Neural progenitor cell (in vitro differentiated cells): ENCODE measurements at places on chromosomes 11 and 22. TPM values are rescaled to one million over a fixed set of nuclear protein-coding genes. Genes with fewer than 3 reads are reported as not detected.

MS4A7 gene
- total RNA-seq, result not detected in 2 replicates

ROBO4 gene
- not detected in 2 replicates for total RNA-seq

KCNE3 gene
- total RNA-seq, result 1.2 and 1.3 TPM in 2 replicates

SLC35F2 gene
- total RNA-seq, result 9.8 and 10.3 TPM in 2 replicates

RAB36 gene
- total RNA-seq, result 2.1 and 2.9 TPM in 2 replicates

OR8B12 gene
- total RNA-seq, result not detected in 2 replicates

GRCh38 chr11:43825217-43825816 lies 55.3 kb upstream of the ALKBH3 start:
- no peaks in the 10 kb centered on the region for H3K36me3 ChIP-seq
- H3K27ac ChIP-seq, result no peak overlapping the region
- DNase-seq, result peak; percentile 55
- no peaks in the 10 kb centered on the region for H3K27me3 ChIP-seq
- H3K4me1 ChIP-seq, result no peaks in the 10 kb centered on the region

GRCh38 chr22:46009730-46010129 lies 32.8 kb upstream of the WNT7B start:
- H3K36me3 ChIP-seq, result no peaks in the 10 kb centered on the region
- H3K27me3 ChIP-seq, result no peaks in the 10 kb centered on the region
- no peak overlapping the region for H3K4me3 ChIP-seq
- DNase-seq, result no peak

DNA sequence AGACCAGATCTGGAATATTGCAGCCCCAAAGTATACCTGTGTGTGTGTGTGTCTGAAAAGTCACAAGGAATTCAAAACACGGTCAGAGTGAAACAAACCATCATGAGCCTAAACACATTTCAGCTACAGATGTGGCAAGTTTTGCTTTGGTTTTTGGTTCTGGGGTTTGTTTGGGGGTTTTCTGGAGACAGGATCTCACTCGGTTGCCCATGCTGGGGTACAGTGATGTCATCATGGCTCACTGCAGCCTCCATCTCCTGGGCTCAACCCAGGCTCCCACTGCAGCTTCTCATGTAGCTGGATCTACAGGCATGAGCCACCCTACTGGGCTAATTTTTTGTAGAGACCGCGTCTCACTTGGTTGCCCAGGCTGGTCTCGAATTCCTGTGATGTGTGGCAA lies 41.4 kb upstream of the PHF21A start:
- no peak overlapping the region for H3K4me3 ChIP-seq
- H3K4me1 ChIP-seq, result no peaks in the 10 kb centered on the region
- H3K36me3 ChIP-seq, result no peaks in the 10 kb centered on the region
- DNase-seq, result no peak

GRCh38 chr11:111833524-111833923 lies 37.9 kb downstream of the ALG9 start:
- peaks cover 4% of the 10 kb centered on the region for H3K36me3 ChIP-seq
- H3K27me3 ChIP-seq, result no peaks in the 10 kb centered on the region
- H3K27ac ChIP-seq, result no peak overlapping the region
- no peak for DNase-seq

DNA sequence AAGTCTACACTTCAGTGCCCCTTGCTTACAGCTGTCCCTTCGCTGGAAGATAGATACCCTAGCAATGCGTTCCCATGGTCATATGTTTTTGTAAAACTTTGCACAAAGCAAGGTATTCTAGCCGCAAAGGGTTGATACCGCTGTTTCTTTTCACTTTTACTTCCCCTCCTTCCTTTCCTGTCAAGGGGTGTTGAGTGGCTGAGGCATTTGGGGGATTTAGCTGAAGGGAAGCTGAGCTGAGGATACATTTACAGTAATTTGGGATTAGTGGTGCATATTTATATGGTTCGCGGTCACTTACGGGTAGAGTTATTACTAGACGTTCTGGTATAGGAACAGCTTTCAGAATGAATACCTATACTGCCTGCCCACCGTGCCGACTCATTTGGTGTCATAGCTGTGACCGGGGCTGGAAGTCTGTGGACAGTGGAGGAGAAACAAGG lies 86.9 kb upstream of the WNT11 start:
- DNase-seq, result no peak
- no peak overlapping the region for H3K27ac ChIP-seq
- H3K4me3 ChIP-seq, result no peak overlapping the region
- no peaks in the 10 kb centered on the region for H3K27me3 ChIP-seq
- H3K36me3 ChIP-seq, result no peaks in the 10 kb centered on the region
- no peaks in the 10 kb centered on the region for H3K4me1 ChIP-seq

- H3K4me3 ChIP-seq, result no peak overlapping the region
- H3K36me3 ChIP-seq, result no peaks in the 10 kb centered on the region
- H3K4me1 ChIP-seq, result peaks cover 8% of the 10 kb centered on the region
- no peak overlapping the region for H3K27ac ChIP-seq
These were observed 20.8 kb upstream of the TXNRD2 start for GRCh38 chr22:19962246-19962908.

- no peak overlapping the region for H3K4me3 ChIP-seq
- H3K27me3 ChIP-seq, result peaks cover 100% of the 10 kb centered on the region
- H3K27ac ChIP-seq, result no peak overlapping the region
- H3K36me3 ChIP-seq, result no peaks in the 10 kb centered on the region
- no peak for DNase-seq
These were observed 4.0 kb upstream of the ALX4 start for GRCh38 chr11:44313761-44314489.

- no peaks in the 10 kb centered on the region for H3K27me3 ChIP-seq
- H3K27ac ChIP-seq, result no peak overlapping the region
- H3K36me3 ChIP-seq, result peaks cover 2% of the 10 kb centered on the region
These were observed 99.2 kb upstream of the DBX1 start for GRCh38 chr11:20259506-20259905.

- peaks cover 64% of the 10 kb centered on the region for H3K4me1 ChIP-seq
- H3K27ac ChIP-seq, result peak overlapping the region; percentile 94
- peak overlapping the region; percentile 41 for H3K4me3 ChIP-seq
- H3K27me3 ChIP-seq, result no peaks in the 10 kb centered on the region
These were observed 33.2 kb upstream of the CCDC89 start for GRCh38 chr11:85718991-85719807.

GRCh38 chr11:120039039-120039438 lies 98.9 kb downstream of the TRIM29 start:
- no peaks in the 10 kb centered on the region for H3K36me3 ChIP-seq
- DNase-seq, result no peak
- no peaks in the 10 kb centered on the region for H3K27me3 ChIP-seq
- H3K27ac ChIP-seq, result no peak overlapping the region
- no peak overlapping the region for H3K4me3 ChIP-seq

- H3K36me3 ChIP-seq, result no peaks in the 10 kb centered on the region
- peaks cover 48% of the 10 kb centered on the region for H3K4me1 ChIP-seq
- no peak overlapping the region for H3K4me3 ChIP-seq
- H3K27ac ChIP-seq, result no peak overlapping the region
- no peaks in the 10 kb centered on the region for H3K27me3 ChIP-seq
- no peak for DNase-seq
These were observed 42.7 kb upstream of the NRIP3 start for GRCh38 chr11:9046481-9046880.

DNA sequence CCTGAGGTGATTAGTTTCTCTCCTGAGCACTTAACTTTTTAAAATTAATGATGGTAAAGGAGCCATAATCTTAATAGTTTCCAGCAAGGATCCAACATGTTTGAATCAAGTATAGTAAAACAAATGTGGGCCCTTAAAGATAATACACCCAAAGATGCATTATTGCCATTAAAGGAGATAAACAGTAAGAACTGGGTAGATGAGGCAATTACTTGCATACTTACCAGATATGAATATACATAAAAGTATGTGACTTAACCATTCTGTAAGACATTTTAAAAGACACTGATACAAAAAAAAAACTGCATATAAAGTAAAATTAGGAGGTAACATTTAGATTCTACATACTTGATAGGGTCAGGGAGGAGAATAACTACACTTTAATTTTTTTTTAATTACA lies 48.2 kb downstream of the CADM1 start:
- no peaks in the 10 kb centered on the region for H3K27me3 ChIP-seq
- no peak overlapping the region for H3K27ac ChIP-seq
- no peaks in the 10 kb centered on the region for H3K36me3 ChIP-seq

- H3K27ac ChIP-seq, result no peak overlapping the region
- DNase-seq, result peak; percentile 0
- H3K4me1 ChIP-seq, result peaks cover 16% of the 10 kb centered on the region
- no peaks in the 10 kb centered on the region for H3K36me3 ChIP-seq
- H3K4me3 ChIP-seq, result no peak overlapping the region
These were observed 529 bp downstream of the GRAMD4 start for GRCh38 chr22:46620588-46621242.

DNA sequence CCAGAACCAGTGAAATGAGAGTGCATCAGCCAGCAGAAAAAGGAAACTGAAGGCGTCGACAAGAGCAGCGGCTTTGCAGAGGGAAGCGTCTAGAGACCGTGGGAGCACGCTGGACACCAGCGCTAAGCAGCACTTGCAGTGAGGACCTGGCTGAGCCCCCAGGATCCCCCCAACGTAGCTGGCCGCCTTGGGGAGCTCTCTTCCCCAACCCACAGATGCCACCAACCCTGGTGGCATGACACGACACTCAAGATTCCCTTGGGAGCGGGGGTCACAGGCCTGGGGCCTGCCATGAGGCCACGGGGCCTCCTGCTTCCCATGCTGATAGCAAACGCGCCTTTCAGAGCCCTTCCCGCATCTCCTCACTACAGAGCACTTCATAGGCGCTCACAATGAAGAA lies 13.4 kb upstream of the TESMIN start:
- DNase-seq, result no peak
- peaks cover 3% of the 10 kb centered on the region for H3K4me1 ChIP-seq
- H3K27me3 ChIP-seq, result no peaks in the 10 kb centered on the region
- no peak overlapping the region for H3K27ac ChIP-seq
- no peaks in the 10 kb centered on the region for H3K36me3 ChIP-seq

DNA sequence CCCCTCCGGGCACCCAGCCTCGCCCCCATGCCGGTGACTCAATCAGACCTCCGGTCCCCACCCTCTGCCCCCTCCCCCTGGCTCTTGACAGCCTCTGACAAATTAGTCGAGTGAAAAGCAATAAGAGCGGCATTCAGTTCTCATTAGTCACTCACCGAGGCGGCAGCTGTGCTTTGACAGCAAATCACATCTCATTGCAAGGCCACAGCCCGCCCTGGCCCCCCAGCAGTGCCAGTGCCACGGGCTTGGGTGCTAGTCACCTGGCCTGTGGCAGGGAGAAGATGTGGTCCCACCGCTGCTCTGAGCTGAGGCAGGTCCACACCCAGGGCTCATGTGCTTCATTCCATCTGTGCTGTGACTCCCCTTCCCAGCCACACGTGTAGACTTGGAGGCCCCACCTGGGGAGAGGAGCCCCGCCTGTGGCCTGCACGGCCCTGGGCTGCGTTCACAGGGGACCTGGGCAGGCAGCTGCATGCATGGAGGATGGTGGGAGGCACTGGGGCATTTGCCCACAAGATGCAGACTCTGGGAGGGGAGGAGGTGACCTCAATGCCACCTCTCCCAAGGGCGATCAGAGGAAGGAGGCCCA lies 7.4 kb upstream of the TH start:
- no peak overlapping the region for H3K27ac ChIP-seq
- no peak overlapping the region for H3K4me3 ChIP-seq

GRCh38 chr11:118343981-118344515 lies at the start of gene CD3G:
TSS of gene CD3G (plus strand) at chr11:118344344. CDS start at chr11:118344424, 80 bp downstream.
- no peaks in the 10 kb centered on the region for H3K36me3 ChIP-seq
- no peak within 1 kb of the TSS for H3K4me3 ChIP-seq
- DNase-seq, result no peak
- H3K27me3 ChIP-seq, result peaks cover 39% of the 10 kb centered on the region

- H3K27ac ChIP-seq, result no peak overlapping the region
- H3K4me3 ChIP-seq, result no peak overlapping the region
- DNase-seq, result no peak
- no peaks in the 10 kb centered on the region for H3K36me3 ChIP-seq
These were observed 89.3 kb downstream of the ARHGAP42 start for GRCh38 chr11:100776212-100776896.

DNA sequence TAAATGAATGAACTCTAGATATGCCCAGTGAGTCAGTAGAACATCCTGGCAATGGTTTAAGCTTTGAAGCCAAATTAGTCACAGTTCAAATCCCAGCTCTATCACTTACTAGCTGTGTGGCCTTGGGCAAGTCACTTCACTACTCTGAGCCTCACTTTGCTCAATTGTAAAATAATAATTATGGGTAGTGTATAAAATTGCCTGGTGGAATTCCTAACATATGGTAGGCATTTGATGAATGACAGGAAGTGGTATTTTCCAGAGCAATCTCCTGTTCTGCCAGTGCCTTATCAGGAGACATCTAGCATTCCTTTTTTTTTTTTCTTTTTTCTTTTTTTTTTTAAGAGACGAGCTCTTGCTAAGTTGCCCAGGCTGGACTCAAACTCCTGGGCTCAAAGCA lies 13.0 kb downstream of the SCN4B start:
- H3K4me3 ChIP-seq, result no peak overlapping the region
- DNase-seq, result no peak
- H3K27me3 ChIP-seq, result peaks cover 23% of the 10 kb centered on the region
- no peak overlapping the region for H3K27ac ChIP-seq
- no peaks in the 10 kb centered on the region for H3K36me3 ChIP-seq

DNA sequence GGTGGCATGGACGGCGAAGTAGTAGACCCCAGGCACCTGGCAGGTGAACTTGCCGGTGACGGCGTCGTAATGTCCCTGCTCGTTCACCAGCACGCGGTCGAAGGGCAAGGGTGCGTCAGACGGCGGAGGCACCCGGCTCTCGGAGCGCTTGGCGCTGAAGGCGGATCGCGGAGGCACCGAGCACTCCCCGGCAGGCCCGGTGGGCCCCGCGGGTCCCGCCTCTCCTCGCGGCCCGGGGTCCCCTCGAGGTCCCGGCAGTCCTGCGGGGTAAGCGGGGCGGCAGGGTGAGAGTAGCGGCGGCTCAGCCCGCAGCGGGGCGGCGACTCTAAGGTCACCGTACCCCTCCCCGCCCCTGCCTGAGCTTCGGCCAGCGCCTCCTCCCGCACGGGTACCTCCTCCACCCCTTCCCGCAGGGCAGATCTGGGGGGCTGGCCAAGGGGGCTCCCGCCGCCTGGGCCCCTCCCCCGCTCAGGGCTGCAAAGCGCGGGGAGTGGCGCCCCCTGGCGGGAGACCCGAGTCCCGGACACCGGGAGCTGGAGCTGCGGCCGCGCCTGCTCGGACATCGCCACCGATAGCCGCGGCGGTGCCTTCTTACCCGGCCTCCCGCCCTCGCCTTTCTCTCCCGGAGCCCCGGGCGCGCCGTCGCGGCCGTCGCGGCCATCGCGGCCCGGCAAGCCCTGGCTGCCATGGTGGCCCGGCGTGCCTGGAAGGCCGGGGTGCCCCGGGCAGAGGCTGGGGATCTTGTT lies 921 bp downstream of the C1QTNF5 start:
- DNase-seq, result peak; percentile 94
- peaks cover 47% of the 10 kb centered on the region for H3K27me3 ChIP-seq
- H3K4me1 ChIP-seq, result peaks cover 51% of the 10 kb centered on the region
- H3K4me3 ChIP-seq, result peak overlapping the region; percentile 77
